Cerebellum (tissue), 4 donors: ENCODE measurements at places on chromosomes 6 and 20.

DNA sequence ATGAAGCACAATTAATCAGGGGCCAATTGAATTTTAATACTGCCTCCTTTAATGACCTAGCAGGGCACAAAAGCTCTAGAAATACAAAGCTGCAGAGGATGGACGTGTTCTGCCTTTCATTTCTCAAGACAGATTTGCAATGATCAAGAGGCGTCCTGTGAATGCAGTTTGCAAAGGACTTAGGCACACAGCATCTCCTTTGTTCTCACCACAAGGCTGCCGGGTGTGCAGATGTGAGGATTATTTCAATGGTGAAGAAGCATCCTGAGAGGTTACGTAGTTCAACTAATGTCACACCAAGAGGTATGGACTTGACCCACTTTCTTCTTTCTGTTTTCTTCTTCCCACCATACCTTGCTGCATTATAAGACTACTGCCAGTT, 42.9 kb upstream of the SPTLC3 start:
- DNase-seq: no peak

DNA sequence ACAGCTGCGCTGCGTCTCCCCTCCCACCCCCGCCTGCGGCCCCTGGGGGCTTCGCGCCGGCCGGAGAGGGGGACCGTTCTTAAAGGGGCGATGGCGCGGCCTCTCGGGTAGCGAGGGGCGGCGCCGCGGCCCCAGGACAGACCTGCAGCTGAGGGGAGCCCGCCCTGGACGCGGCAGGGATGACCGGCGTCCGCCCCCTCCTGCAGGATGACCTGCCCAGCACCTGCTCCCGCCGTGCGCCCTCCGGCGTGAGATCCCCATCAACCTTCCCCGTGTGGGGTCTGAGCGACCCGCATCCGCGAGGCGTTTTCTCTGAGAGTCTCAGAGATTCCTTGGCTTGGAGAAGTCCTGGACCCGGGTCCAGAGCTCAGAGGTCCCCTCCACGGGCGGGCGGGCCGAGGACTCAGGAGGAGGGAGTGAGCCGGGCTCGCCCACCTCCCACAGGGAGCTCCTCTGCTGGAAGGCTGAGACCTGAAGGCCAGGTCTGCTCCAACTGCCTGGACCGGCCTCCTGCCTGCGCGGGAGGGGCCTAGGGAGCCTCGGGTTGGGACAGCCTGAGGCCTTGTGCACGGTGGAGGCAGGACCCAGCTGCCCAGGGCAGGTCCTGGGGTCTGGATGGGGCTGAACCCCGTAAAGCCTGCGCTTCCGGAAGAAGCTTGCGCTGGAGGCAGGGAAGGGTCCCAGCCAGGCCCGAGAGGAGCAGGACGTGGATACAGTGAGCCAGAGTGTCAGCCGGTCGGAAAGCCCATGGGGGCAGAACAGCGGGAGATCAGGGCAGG, 532 bp upstream of the NKAIN4 start:
- no peak for DNase-seq

- no peak for DNase-seq
These were observed 343.4 kb downstream of the SMOC2 start for GRCh38 chr6:168784426-168784825.

GRCh38 chr20:32893263-32894025, 34.7 kb downstream of the EFCAB8 start:
- no peak for DNase-seq

- peak; percentile 79 for DNase-seq
These were observed 11.4 kb downstream of the SYNGAP1 start for GRCh38 chr6:33430991-33431879.

GRCh38 chr6:24396824-24397223, 5.9 kb upstream of the MRS2 start:
- no peak for DNase-seq

GRCh38 chr6:89045576-89045975, 35.0 kb upstream of the PNRC1 start:
- DNase-seq: no peak

- DNase-seq: no peak
These were observed 10.3 kb downstream of the KIF25 start for GRCh38 chr6:168007592-168008338.

- no peak for DNase-seq
These were observed 67.1 kb downstream of the ELOVL5 start for GRCh38 chr6:53281518-53282215.

- DNase-seq: no peak
These were observed 675.9 kb upstream of the CITED2 start for GRCh38 chr6:140050101-140050995.
